Smooth muscle cell of bladder (primary cell): ENCODE measurements at places on chromosomes 2 and 18. TPM values are rescaled to one million over a fixed set of nuclear protein-coding genes. Genes with fewer than 3 reads are reported as not detected.

Gene WNT10A
- total RNA-seq, result not detected in 2 replicates

Gene MROH2A
- total RNA-seq, result under 0.01 and 0.14 TPM in 2 replicates

Gene TMEM17
- 1.8 and 2.7 TPM in 2 replicates for total RNA-seq

Gene POTEE
- not detected in 2 replicates for total RNA-seq

Gene FLACC1
- 0.28 and 0.74 TPM in 2 replicates for total RNA-seq

Gene POTEJ
- not detected in 2 replicates for total RNA-seq

Gene CYP27A1
- total RNA-seq, result 17.1 and 19.9 TPM in 2 replicates

Gene TFCP2L1
- under 0.01 TPM in 1 of 2 replicates, not detected in the other for total RNA-seq

Gene PLCL1
- total RNA-seq, result 1.1 and 2.2 TPM in 2 replicates

Gene SLC38A11
- under 0.01 and 0.55 TPM in 2 replicates for total RNA-seq

Gene SLC16A14
- 3.3 and 4.1 TPM in 2 replicates for total RNA-seq

Gene MC2R
- not detected in 2 replicates for total RNA-seq

Gene GREB1L
- 0.09 TPM in 1 of 2 replicates, not detected in the other for total RNA-seq

Gene BOLL
- not detected in 2 replicates for total RNA-seq

Gene ASXL3
- 0.43 and 0.46 TPM in 2 replicates for total RNA-seq

Gene CDK15
- 6.6 and 8.5 TPM in 2 replicates for total RNA-seq

Gene FAM110C
- total RNA-seq, result 0.09 TPM in 1 of 2 replicates, not detected in the other

Gene REG3A
- total RNA-seq, result not detected in 2 replicates

Gene NRP2
- total RNA-seq, result 65.8 and 155 TPM in 2 replicates

Gene ATP8B1
- total RNA-seq, result 8.2 and 18.6 TPM in 2 replicates

Gene RPS27A
- 745 and 984 TPM in 2 replicates for total RNA-seq

Gene STARD6
- not detected in 2 replicates for total RNA-seq

Gene ARHGAP15
- total RNA-seq, result 0.09 and 0.14 TPM in 2 replicates

Gene HOXD12
- total RNA-seq, result not detected in 2 replicates

Gene KLF7
- total RNA-seq, result 10.1 and 13.5 TPM in 2 replicates

Gene ASB18
- not detected in 2 replicates for total RNA-seq

Gene KCNG2
- total RNA-seq, result 1.3 and 4.7 TPM in 2 replicates

Gene ARHGEF33
- total RNA-seq, result 0.57 and 0.74 TPM in 2 replicates

Gene ONECUT2
- total RNA-seq, result under 0.01 TPM in 2 replicates

Gene CCDC150
- 1.9 and 3.3 TPM in 2 replicates for total RNA-seq

Gene DSG4
- not detected in 2 replicates for total RNA-seq

Gene IL1RL1
- total RNA-seq, result 0.14 and 0.18 TPM in 2 replicates

Gene IKZF2
- 4.4 and 5.1 TPM in 2 replicates for total RNA-seq
